Central memory CD8-positive, alpha-beta T cell (primary cell): ENCODE measurements at places on chromosomes 12 and 14.

DNA sequence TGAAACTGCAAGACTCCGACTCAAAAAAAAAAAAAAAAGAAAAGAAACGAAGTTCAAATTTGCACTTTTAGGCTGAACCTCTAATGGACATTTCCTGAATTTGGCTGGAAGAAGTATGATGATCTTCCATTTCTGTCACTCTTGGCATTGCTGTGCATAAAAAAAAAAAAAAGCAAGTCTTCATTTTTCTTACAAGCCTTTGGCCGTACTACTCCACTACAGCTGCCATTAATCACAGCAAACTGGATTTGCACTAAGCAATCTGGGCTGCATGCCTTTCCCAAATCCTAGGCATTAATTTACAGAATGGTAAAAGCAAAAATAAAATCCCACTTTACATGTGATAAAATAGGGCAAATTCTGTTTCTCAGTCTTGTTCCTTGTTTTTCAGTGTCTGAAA lies 7.1 kb downstream of the CSRP2 start:
- DNase-seq: no peak

GRCh38 chr14:35159742-35160409 lies 37.5 kb downstream of the PRORP start:
- no peak for DNase-seq

DNA sequence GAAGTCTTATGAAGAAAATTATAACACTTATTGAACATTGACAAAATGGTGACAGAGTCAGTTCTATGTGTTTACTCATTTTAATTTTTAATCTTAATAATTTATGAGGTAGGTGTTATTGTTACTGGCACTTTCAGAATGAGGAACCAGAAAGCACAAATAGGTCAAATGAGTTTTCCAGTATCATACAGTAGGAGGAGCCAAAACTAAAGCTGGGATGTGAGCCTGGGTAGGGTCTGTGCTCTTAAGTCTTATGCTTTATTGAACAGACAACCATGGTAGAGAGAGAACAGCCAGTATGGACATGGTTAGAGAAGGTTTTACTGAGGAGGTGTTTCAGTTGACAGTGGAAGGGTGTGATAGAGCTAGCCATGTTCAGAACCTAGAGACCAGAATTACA lies 775.7 kb downstream of the TMTC2 start:
- DNase-seq: no peak

- no peak for DNase-seq
Observed at GRCh38 chr14:104486222-104486923, 93.2 kb upstream of the C14orf180 start.

GRCh38 chr12:174124-174523 lies 39.8 kb downstream of the SLC6A12 start:
- DNase-seq: no peak

GRCh38 chr12:13195250-13195649 lies 1.3 kb upstream of the EMP1 start:
- no peak for DNase-seq

DNA sequence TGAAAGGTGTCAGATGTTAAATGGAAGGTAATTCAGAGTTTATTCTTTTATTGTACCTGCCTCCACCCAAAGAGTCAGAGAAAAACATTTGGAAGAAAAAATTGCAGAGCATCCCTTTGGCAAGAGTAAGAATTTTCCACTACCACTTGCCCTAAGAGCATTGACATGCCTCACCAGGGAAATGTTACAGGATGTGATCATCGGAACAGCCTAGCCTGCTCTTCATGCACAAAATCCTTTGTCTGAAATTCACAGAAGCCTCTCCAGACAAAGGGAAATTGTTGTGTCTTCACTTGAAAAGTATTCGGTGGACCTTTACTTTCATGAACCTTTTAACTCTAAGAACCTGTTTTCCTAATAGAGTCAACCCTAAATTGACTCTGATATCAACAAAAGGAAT lies 36.9 kb downstream of the ATP2A2 start:
- no peak for DNase-seq

DNA sequence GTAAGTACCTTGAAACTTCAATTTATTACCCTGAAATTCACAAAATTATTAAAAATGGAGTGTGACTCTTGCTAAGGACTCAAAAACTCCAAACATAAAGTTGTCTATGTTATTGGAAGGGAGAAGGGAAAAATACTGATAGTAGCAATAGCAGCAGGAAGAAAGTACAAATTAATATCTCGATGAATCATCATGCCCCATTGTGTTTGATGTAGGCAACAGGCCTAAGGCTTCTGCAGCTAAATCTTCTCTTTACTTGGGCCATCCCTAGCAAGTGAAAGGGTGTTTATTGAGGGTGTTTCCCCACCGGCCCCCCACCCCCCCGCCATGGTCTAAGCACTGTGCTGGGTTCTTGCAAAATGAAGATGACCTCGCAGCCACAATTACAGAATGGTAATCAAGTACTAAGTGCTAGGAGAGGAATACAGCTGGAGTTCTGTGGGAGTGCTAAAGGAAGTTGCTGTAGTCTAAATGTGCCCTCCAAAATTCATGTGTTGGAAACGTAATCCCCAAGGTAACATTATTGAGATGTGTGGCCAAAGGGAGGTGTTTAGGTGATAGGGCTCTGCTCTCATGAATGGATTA lies 76.5 kb downstream of the SNAPC1 start:
- DNase-seq: no peak

DNA sequence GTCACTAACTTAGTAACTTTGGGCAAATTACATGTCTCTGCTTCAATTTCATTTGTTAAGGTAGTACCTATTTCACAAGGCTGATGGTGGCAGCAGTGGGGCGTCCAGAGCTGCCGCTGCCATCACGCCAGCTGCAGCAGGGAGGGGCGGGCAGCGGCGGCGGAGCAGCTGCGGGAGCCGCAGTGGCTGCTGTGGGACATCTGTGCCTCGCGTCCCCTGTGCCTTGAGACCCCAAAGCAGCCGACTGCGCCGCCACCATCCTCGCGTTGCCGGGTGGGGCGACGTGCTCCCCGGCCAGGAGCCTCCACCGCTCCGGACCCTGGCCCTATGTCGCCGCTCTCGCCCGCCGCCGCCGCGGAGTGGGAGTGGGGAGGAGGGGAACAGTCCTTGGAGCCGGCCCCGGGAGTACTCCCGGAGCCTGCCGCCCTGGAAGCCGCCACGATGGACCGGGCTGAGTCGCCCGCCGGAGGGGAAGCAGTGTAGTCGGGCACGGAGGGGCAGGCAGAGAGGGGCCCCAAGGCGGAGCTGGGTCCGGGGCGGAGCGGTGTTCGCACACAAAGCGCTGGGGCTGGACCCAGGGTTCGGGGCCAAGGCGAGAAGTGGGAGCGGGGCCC lies 51.4 kb downstream of the A2M start:
- no peak for DNase-seq

DNA sequence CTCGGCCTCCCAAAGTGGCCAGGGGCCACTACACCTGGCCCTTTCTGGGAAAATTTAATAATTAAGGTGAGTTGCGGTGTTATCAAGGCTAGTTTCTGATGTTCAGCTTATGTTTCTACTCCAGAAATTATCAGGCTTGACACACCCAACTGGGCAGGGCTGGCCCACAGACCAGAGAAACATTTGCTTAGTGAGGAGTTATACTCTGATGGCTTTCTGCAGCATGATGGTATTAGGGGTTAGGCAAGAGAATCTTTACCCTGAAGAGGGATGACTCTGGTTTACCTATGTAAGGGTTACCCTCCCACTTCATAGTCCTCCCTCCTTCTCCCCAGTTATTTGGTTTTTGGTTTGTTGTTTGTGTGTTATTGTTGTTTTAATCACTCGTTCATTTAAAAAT lies 24.5 kb upstream of the HECTD1 start:
- no peak for DNase-seq

GRCh38 chr14:69666690-69667211 lies 55.4 kb downstream of the SUSD6 start:
- DNase-seq: no peak

DNA sequence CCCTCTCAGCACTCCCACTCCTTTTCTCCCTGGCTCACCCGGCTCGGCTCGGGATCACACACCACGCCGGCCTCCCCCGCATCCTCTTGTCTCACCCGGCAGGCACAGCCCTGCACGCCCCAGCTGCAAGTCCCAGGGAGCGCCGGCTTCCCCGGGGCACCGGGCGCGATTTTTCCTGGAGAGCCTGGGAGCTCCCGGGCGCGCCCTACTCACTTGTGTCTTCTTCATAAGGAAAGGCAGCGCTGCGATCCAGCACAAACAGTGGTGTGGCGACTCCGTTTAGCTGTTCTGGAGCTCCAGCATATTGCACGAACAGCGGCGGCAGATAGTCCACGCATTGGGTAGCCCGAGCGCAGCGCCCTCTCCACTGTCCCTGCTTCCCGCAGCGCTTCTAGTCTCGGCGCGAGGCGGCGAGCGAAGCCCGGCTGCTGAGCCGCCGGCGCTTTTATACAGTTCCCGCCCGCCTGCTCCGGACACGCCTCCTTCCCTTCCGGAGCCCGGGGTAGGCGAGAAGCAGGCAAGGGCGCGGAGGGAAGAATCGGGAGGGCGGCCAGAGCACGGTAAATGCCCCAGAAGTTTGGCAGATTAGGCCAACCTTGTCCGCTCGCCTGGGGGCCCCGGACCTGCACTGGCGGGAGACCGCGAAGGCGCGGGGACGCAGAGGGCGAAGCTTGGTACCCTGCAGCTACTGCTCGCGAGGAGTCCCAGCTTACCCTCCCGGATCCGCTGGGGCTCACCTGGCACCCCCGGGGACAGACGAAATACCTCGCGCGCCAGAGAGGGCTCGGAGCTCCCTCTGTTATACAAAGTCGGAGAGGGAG lies at the start of gene KITLG:
TSS of gene KITLG (minus strand) at position 421 of the 821 bp plus-strand sequence. CDS start at position 228, 193 bp downstream.
- no peak for DNase-seq

DNA sequence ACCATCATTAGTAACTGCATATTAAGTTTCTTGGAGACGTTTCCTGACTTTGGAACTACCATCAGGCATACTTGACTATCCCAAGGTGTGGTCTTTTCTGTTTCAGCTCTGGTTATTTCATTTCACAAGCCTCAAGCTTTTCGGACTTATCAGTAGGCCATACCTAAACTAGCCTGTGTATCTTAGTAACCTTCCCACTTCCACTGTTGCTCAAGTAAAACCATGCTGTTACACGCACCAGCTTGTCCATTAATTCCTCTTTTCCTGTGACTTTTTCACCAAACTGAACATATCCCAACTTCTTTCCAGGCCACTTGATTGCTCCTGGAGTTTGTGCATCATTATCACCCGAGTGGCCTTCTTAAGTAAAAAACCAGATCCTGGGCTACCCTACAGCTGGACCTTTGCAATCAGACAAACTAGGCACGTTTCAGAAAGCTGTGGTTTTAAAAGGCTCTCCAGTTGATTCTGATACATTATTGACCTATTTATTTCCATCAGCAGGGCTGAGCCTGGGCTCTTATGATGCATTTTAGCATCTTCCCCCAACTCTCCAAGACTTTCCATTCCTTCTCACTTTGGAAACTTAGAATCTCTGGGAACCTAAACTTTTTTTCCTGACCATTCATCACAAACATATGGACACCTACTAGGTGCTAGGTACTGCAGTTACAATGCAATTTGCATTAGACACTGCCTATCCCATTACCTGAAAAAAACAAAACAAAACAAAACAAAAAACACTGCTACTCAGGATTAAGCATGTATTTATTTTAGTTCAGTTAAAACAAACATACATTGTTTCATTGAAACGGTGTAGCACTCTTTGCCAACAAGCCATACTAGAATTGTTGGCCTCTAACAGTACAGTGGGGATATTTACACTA lies 14.9 kb downstream of the SLC38A2 start:
- no peak for DNase-seq

DNA sequence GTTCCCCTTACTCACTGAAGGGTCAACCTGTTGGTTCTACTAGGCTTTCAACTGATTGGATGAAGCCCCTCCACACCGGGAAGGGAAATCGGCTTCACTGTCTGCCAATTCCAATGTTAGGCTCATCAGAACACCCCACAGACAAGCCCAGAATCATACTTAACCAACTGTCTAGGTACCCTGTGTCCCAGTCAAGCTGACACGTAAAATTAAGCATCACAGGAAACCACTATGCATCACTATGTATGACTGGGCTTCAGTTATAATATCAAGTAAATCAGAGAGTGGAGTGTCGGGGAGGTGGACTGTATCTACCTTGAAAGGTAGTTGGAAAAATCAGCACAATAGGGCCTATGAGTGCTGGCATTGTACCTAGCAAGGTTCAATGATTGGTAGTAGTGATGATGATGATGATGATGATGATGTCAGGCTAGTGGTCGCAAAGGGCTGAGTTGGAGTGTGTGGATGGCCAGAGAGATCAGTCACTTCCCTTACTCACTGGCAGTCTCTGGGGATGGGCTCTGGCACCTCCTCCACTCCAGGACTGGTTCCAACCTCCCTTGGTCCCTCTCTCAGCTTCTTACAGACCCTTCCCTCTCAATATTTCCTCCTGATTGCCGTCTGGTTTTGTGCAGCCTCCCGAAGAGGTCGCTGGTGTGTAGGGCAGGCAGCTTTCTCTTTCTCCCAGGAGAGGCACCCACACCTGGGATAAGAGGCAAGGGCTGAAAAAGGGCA lies 3.3 kb upstream of the ATG101 start:
- DNase-seq: no peak

GRCh38 chr12:59077575-59078426 lies 157.5 kb upstream of the LRIG3 start:
- no peak for DNase-seq

GRCh38 chr14:65062096-65063075 lies 39.9 kb downstream of the MAX start:
- DNase-seq: no peak

DNA sequence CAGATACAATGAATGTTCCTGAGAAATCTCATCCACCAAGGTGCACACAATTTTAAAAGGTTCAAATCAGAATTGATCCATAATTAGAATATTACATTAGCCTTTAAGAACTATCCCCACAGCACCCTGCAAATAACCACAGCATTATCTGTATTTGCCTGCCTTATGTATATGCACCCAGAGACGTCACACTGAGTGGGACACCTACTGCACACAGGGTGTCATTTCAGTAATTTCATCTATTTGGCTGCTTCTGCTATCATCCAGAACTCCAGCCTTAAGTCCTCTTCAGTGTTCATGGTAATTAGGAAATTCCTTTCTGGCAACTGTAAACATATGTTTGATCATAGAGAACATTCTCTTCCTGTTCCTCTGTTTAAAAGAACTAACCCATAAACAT lies 298.4 kb downstream of the SYT1 start:
- DNase-seq: no peak

- DNase-seq: no peak
Observed at GRCh38 chr14:87824266-87824665, 168.7 kb downstream of the GALC start.

DNA sequence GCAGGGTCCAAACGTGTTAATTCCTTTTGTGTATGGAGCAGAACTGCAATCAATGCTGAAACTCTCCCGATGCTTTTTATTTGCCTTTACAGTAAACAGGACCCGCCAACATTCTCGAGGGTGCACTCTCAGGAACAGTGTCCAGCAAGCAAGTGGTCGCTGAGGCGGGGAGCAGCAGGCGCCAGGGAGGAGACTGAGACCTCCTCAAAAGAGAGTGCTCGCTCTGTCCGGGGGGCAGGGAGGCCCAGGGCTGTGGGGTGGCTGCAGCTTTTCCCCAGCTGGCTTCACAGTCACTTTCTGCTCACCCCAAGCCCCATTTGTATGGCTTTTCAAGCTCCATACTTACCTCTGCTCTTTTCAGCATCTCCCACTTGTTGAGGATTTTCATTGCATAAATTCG lies 49.2 kb downstream of the CDC42BPB start:
- DNase-seq: no peak
